ENCODE measurements at places on chromosomes 3 and 15.

DNA sequence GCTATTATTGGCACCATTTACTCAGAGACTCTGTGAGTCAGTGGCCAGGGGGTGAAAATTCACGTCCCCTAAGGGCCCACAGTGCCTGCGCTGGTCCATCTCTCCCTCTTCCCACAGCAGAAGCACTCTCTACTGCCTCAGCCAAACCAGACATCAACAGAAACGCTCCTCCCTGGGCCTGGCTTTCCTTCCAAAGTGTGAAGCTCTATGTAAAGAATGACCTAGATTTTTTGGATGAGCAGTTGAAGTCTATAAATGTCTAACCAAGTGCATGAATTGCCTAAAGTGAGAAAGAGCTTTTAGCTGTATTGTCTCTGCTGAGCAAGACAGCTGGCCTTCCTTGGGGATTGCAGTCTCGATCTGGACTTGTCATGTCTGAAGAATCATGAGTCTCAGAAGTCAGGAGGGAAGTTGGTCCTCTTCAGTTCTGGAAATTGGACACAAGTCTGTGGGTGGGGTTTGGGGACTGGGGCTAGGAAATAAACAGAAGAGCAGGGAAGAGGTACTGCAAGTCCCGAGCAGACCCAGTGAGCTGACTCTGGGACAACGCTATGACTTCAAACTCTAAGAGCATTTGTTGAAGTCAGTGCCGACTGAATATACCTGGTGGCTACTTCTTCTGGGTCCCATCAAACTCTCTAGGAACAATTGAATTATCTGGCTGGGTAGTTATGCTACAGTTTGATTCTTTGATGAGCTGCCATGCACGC is 29.0 kb downstream of the RASGRP1 start:
- no peak for DNase-seq

DNA sequence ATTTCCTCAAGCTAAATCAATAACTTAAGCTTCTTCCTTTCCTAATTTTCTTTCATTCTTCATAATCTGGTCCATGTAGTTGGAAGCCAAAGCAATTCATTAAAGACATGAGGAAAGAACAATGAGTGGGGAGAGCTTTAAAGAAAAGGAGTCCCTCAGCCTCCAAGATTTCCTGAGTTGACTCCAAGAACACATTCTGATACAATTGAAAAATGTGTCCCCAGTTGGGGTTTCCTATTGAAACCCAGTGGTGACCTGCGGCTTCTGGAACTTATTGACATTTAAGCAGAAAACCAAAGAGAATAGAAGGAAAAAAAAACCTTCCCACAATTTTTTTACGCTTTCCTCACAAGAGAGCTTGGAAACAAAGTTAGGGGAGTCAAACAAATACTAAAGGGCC is 37.0 kb downstream of the ATP8B4 start:
- no peak for DNase-seq

GRCh38 chr3:193812791-193813500 is 219.9 kb downstream of the OPA1 start:
- no peak for DNase-seq

DNA sequence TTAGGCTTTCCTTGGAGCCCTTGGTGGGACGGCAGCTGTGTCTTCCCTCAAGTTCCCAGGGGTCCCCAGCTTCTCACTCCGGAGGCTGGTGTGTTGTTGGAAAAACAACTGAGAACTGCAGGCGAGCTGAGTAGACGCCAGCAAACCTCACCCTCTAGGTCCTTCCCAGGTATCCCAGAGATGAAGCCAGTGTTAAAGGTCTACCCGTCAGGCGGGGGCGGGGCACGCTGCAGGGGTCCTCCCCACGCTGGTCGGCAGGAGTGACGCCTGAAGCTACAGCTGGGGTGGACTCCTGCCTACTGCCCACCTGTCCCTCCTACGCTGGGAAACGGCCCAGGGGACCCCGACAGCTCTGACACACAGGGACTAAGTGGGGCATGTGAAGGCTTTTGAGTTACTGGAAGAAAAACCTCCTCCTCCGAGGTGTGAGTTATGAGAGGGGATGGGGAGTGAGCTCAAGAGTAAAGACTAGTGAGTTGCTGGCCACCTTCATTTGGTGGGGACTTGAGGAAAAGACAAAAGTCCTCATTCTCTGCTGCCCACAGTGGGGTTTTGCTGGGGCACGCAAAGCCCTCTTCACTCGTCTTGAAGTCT is 32.2 kb upstream of the SNRPA1 start:
- no peak for DNase-seq

DNA sequence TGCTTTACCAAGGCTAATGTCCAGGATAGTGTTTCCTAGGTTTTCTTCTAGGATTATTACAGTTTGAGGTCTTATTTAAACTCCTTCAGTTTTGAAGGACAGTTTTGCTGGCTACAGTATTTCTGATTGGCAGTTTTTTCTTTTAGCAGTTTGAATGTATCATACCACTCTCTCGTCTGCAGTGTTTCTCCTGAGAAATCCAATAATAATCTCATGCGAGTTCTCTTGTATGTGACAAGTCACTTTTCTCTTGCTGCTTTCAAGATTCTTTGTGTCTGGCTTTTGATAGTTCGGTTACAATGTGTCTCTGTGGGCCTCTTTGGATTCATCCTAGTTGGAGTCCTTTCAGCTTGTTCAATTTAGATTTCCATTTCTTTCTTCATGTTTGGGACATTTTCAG is 53.0 kb upstream of the EHHADH start:
- no peak for DNase-seq

DNA sequence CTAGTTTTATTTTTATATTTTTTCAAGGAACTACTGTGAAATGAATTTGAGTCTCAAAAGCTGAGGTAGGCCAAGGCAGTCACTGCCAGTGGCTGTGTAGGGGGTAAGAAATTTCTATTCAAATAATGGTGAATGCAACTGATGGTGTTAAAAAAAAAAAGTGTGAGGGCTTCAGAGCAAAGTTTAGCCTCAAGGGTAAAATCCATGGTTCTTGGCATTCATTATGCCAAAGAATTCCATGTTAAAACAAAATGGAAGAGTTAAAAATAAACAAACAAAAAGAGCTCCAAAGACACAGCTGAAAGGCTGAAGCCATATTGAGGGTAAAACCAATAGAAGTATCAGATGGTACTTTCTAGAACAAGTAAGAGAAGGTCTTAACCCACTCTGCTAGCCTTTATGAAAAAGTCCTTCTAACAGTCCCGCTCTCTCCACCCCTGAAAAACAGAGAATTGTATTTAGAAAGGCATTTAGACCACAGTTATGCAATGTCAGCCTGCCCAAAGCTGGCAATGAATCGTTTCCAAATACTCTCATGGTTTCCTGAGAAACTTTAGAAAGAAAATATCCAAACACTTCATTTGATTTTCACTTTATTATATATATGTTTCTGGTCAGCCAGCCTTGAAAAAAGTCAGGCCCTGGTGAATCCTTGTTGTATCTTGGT is 158.4 kb upstream of the GMNC start:
- peak; percentile 28 for DNase-seq

DNA sequence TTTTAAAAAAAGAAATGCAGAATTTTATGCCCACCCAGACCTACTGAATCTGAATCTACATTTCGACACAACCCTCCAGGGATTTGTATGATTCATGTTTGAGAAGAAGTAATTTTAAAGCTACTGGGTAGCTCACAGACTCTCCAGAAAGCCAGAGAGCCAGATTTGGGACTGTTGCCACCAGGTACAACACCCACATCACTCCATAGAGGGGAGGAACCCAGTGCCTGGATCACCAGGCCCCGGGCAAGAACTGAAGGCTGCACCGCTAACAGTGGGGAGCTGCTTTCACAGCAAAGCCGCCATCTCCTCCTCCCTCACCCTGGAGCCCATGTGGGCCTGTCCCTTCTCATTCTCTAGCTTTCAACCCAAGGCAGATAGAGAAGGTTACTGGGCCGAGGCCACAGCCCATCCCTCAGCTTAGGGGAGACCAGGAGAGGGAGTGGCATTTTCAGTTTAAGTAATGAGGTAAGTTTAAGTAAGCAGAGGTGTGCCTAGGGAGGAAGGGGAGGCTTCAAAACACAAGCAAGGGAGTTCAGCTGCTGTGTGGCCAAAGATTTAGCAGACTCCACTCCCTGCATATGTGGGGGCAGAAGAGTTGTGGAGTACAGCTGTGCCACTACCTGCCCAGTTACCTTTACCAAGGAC is 109.8 kb downstream of the IL12A start:
- DNase-seq, result no peak

DNA sequence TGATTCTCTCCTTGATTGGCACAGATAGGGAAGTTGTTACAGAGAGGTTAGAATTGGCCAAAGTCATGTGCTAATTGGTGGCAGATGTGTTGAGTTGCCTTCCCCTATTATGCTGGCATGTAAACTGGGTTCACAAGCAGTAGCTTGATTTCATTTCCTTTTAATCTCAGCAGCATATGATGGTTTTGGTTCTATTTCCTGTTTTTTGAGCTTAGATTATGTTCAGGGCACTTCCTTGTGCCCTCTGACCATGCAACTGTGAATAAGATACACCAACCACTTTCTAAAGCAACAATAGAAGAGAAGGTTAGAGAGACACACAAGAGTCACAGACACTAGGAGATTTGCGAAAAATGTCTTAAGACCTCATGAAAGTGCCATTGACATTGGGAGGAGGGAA is 16.5 kb downstream of the HPS3 start:
- no peak for DNase-seq

DNA sequence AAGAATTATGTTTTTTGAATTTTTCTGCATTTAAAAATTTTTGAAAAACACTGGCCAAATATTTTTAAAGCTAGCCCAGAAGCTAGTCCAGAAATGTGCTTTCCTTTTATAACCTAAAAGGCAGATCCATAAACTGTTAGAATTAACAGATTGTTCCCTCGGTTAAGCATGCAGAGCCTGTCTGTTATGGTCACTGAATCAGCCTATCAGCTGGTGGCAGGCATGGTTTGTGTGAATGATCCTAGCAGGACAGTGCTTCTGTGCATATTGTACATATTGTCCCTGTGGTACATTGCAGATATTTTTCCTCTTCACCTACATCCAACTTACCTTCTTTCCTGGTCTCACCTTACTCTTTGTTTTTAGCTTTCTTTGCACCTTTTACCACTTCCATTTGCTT is 53.3 kb downstream of the RARB start:
- DNase-seq, result no peak

DNA sequence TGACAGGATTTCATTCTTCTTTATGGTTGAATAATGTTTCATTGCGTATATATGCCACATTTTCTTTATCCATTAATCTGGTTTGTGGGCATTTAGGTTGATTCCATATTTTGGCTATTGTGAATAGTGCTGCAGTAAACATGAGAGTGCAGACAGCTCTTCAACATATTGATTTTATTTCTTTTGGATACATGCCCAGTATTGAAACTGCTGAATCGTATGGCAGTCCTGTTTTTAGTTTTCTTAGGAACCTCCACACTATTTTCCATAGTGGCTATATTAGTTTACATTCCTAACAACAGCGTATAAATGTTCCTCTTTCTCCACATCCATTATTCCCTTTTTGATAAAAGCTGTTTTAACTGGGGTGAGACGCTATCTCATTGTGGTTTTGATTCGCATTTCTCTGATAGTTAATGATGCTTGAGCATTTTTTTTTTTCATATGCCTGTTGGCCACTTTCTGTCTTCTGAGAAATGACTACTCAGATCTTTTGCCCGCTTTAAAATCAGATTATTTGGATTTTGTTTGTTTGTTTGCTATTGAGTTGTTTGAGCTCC is 21.7 kb downstream of the AQP9 start:
- DNase-seq, result no peak

GRCh38 chr3:193630005-193630404 is 37.0 kb downstream of the OPA1 start:
- DNase-seq, result no peak

DNA sequence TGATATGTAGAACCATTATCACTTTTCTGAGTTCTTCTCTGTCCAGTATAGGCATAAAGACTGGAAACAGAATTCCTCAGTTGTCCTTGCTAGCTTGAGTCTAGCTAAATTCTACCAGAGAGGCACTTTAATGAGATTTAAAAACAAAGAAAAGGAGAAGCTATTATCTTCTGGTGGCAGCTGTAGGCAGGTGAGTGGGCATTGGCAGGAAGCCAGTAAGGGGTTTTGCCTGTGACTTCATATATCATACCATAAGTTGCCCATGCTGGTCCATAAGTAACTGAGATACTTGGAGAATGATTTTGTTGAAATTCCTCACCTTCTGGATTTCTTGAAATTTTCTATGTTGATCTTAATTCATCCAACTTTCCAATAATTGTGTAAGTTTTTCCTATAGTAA is 402.3 kb upstream of the TGFBR2 start:
- DNase-seq, result no peak

GRCh38 chr3:151226088-151226563 is 23.1 kb upstream of the GPR171 start:
- DNase-seq, result peak; percentile 29

DNA sequence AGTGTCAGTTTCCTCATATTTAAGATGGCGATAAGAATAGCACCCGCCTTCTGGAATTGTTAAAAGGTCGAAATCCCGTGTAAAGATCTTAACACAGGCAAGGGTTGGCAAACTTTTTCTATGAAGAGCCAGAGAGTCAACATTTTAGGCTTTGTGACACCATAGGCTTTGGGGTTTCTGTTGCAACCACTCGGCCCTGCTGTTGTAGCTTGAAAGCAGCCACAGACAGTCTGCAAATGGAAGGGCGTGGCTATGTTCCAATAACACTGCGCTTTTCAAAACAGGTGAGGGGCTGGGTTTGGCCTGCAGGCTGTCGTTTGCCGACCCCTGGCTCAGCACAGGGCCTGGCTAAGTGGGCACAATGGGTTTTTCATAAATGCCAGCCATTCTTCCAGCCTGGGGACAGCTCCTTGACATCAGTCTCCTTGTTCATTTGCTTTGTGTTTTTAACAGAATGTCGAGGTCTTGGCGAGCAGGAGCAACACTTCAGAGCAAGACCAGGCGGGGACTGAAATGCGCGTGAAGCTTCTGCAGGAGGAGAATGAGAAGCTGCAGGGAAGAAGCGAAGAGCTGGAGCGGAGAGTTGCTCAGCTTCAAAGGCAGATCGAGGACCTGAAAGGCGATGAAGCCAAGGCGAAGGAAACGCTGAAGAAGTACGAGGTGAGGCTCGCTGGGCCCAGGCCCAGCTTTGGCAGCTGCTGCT is 75.2 kb upstream of the MYZAP start:
- no peak for DNase-seq

DNA sequence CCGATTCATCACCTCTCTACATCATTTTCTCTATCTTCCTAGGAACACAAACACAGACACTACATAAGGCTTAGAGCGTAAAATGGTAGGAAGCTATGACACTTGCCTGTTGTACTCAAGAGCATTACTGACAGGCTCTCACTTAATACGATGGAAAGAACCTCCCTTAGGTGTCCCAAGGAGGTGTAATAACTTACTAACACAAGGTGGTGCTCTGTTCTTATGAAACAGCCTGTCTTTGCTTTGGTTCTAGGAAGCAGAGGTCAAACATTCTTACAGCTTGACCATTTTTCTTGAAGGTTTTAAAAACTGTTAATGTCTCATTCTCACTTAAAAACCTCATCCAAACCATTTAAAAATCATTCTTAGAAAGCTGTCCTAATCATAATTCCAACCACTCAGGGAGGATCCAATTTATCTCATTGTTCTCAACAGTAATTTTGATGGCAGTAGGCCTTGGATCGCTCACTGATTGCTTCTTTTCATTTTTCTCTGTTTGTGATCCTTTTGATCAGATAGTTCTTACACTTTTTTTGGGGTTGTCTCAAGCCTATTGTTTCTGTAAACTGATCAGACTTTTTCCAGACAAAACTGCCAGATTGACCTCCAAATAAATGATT is 317.8 kb upstream of the AGTR1 start:
- peak; percentile 61 for DNase-seq

GRCh38 chr15:91271565-91272153 is 171.6 kb downstream of the SV2B start:
- peak; percentile 60 for DNase-seq

GRCh38 chr3:59839283-59839682 is 789.5 kb upstream of the CFAP20DC start:
- DNase-seq, result no peak
